ENCODE measurements at places on chromosomes 16 and 17. TPM values are rescaled to one million over a fixed set of nuclear protein-coding genes. Genes with fewer than 3 reads are reported as not detected.

The C16orf78 gene
- not detected for total RNA-seq

The LITAFD gene
- total RNA-seq = not detected

The DECR2 gene
- 10.6 TPM for total RNA-seq

The TMC5 gene
- total RNA-seq = not detected

The MT1E gene
- total RNA-seq = 136 TPM

DNA sequence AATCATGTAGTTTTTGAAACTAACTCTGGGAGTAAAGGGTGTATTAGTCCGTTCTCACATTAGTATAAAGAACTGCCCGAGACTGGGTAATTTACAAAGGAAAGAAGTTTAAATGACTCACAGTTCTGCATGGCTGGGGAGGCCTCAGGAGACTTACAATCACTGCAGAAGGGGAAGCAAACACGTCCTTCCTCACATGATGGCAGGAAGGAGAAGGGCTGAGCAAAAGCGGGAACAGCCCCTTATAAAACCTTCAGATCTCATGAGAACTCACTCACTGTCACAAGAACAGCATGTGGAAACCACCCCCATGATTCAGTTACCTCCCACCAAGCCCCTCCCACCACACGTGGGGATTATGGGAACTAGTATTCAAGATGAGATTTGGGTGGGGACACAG lies 256.5 kb upstream of the TNRC6C start:
- no peak for DNase-seq

DNA sequence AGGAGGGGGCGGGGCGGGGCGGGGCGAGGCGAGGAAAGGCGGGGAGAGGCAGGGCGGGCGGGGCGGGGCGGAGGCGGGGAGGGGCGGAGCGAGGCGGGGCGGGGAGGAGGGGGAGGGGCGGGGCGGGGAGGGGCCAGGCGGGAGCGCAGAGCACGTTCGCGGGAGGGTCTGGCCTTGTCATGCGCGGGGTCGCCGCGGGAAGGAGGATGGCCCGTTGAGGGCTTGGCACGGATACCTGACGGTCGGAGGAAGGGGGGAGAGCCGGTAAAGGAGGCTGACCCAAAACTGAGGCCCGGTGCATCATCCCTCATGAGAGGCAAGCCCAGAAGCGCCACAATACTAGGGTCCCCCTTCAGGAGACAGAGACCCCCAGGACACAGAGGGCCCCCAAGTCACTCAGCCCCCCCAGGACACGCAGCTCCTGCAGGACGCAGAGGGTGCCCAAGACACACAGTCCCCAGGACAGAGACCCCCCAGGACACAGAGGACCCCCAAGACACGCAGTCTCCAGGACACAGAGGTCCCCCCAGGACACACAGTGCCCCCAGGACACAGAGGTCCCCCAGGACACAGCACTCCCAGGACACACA lies 593 bp upstream of the WDR45B start:
- DNase-seq = peak; percentile 82

DNA sequence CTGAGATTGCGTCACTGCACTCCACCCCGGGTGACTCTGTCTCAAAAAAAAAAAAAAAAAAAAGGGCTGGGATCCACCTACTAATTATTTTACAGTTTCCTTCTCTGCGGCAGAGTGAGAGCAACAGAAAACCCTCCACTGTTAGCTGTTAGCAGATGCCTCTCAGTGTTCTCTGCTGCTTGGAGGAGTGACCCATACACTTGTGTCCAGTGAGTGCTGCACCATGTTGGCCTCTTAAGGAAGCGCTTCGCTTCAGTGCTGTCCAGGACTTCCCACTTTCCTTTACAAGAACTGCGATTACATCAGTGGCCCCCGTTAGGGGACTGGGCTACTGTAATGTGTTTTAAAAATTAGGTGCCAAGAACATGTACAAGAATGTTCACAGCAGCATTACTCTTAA lies 18.4 kb upstream of the CLEC18B start:
- DNase-seq = no peak

DNA sequence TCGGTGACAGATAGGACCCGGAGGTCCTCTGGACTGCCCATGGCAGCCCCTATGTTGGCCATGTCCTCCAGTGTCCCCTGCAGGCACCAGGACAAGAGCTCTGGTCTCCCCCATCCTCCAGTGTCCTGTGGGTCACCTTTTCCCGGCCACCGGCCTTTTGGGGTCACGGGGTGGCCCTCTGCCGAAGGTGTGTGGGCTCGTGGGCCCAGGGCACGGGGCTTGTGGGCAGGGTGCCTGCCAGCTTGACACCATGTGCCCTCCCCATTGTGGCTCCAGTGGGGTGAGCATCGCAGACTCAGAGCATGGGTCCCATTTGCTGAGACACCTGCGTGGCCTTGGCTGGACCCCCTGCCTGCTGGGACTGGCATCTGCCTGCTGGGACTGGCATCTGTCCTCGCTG lies 18.1 kb downstream of the GSE1 start:
- no peak for DNase-seq

DNA sequence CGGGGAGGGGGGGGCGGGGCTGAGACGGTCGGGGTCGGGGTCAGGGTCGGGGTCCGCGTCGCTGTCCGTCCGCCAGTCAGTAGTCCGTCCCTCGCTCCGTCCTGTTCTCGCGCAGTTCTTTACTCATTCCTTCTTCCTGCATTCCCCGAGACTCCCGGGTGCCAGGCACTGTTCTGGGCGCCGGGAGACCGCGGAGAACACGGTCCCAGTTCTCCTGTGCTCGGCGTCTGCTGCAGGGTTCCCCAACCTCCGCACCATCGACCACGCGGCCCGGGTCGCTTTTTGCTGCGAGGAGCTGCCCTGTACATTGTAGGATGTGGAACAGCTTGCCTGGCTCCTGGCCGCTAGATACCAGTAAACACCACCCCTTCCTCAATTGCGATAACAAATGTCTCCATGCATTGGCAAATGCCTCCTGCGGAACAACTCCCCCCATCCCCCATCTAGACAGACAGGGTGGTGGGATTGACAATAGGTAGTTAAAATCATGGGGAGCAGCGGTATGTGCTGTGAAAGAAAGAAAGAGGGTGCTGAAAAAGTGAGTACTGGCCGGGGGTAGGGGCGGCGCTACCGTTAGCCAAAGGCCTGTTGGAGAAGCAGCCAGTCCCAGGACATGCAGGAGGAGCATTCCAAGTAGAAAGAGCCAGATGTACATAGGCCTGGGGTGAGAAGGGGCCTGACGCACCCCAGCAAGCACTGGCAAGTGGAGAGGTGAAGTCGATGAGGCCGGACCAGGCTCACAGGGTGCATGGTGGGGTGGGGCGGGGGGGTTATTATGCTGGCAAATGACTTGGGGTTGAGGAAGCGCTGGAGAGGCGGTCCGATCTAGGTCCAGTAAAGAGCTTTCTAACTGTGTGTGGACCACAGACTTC lies 631 bp downstream of the TRAF7 start:
- no peak for DNase-seq

- DNase-seq = no peak
Measured at GRCh38 chr16:15038689-15039088, 17.2 kb downstream of the NTAN1 start.

DNA sequence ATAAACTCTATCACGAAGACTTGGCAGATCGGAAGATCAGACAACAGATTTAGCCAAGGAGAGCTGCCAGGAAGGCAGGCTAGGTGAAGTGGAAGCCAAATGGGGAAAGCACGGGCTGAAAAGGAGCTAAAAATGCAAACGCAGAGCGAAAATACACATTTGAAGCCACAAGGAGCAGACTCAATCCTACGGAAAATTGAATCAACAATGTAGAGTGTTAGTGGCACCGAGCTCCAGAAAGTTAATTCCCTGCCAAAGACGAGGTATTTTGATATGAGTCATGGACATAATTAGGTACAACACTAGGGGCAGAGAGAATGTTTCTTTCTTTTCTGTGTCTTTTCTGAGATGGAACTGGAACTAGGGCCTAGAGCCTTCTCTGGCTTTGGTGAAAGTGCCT lies 20.7 kb downstream of the GSG1L start:
- no peak for DNase-seq

GRCh38 chr17:47605011-47605410 lies 44.7 kb upstream of the KPNB1 start:
- DNase-seq = no peak

DNA sequence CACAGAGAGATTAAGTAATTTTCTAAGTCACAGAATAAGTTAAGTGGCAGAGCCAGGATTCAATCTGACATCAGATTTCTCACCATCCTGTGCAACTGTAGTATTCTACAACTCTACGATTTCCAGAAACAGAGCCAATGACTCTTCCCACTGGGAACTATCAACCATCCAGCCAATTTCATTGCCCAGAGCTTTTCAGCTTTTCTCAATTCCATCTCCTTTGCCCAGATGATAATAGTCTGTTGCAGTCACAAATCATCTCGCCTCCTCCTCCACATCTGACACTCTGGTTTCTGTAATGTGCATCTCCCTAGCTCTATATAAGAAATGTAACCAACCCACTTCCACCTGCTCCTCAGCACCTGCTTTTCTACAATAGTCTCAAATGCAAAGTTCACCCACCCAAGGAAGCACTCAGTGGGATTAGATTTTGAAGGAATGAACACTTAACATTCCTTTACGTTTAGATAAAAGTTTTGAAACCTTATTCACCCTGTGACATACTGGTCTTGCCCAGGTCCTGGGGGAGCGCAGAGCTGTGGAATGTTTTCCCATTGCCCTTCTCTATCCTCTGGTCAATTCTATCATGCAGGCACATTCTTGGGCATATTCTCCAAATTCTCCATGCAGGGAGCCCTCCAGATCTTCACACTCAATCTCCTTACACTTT lies 167.8 kb upstream of the ASIC2 start:
- no peak for DNase-seq

DNA sequence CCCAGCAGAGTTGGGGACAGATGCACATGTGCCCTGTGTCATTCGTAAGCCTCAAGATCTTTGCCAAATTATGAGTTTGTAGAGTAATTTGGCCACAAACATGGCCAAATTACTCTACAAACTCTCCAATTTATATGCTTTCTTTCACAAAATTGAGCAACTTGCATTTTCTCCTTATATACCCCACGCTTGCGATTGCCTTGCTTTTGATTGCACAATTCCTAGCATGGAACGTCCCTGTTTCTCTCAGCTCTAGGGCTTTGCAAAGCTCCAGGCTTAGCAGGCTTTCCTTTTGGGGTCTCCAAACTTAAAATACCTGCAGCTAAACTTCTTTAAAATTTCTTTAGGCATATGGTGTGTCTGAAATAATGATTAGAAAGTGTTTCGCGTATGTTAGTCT lies 28.5 kb upstream of the MAF start:
- DNase-seq = no peak

DNA sequence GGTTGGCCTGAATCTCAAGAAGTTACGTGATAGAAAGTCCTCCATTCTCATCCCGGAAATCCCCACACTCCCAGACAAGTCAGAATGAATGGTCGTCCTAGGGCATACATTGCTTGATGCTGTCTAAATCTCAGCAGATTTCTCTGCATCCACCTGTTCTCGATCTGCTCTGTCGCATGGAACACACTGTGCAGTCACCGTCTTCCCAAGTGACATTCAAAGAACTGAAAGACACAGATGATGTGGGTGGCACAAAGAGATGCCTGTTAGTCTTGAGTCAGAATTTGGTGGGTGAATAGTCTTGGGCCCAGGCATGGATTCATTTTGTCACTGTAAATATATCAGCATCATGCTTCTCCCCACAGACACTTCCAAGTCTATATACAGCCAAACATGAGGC lies 518 bp upstream of the KRTAP9-3 start:
- no peak for DNase-seq

All from Right ventricle myocardium inferior (tissue), 1 donor.